ENCODE measurements at places on chromosomes 4 and X.

DNA sequence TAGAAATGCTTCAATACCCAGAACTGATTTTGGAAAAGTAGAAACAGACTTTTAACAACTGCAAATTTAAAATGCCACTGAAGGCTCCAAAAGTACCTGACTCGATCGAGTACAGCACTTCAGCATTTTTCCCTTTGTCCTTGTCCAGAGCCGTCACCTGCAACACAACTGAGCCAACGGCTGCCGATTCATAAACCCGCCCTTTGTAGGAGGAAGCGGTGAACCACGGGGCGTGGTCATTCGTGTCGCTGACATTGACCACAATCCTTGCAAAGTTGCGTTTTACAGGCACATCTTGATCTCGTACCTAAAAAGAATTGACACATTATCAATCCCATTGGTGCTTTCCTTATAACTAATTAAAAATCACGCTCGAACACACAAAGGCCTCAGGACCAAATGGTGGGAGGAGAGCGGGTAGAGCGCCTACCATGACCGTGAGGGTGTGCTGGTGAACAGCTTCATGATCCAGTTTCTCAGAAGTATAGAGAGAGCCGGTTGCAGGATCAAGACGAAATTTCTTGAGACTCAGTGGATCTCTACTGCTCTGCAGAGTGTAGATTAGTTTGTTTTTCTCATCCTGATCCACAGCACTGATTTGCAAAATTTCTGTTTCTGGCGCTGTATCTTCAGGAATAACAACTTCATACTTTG, 72.8 kb upstream of the MTNR1A start:
- no peak for DNase-seq

GRCh38 chr4:66606908-66607307, 936.6 kb upstream of the EPHA5 start:
- DNase-seq = no peak

- no peak for DNase-seq
Observed at GRCh38 chrX:55715847-55716246, 1.7 kb upstream of the RRAGB start.

- DNase-seq = no peak
Observed at GRCh38 chrX:81377329-81377728, 175.4 kb downstream of the SH3BGRL start.

DNA sequence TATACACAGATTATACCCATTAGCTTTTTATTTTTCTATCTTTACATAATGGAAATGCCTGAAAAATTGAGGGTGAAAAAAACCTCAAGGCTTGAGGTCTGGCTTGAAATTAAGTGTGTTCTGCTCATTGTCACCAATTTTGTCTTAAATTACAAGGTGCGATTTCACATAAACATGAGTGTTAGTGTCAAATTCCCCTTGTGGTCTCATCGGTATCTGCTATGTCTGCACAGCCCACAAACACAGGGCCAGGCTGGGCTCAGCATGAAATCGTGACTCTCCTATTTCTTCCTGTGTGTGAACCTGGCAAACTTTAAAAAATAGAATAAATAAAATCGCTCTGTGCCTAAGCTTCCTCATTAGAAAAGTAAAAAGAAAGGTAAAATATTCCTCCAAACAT, 109.1 kb downstream of the CRLF2 start:
- DNase-seq = no peak

GRCh38 chr4:174107746-174108354, 175.6 kb downstream of the FBXO8 start:
- DNase-seq = no peak

- DNase-seq = no peak
Observed at GRCh38 chr4:83618431-83618830, 82.5 kb downstream of the GPAT3 start.

DNA sequence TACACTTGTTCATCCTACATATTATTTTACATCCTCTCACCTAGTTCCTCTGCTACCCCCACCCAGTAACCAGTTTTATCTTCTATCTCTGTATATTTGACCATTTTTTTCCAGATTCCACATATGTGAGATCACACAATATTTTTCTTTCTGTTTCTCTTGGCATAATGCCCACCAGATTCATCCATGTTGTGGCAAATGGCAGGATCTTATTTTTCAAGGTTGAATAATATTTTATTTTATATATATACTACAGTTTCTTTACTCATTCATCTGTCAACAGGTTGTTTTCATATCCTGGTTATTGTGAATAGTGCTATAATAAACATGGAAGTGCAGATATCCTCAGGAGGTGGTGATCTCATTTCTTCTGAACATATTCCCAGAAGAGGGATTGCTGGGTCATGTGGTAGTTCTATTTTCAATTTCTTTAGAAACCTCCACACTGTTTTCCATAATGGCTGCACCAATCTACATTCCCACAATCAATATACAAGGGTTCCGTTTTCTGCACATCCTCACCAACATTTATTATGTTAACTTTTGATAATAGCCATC, 48.2 kb downstream of the THAP9 start:
- no peak for DNase-seq

GRCh38 chr4:148868191-148868590, 426.0 kb upstream of the NR3C2 start:
- DNase-seq = no peak
